Stimulated activated naive CD4-positive, alpha-beta T cell treated with Interleukin-2 at 50 U/mL for 16 hours (primary cell): ENCODE measurements at places on chromosomes 2 and 18.

- DNase-seq, result no peak
Observed at GRCh38 chr2:84959566-84960506, 11.1 kb upstream of the KCMF1 start.

GRCh38 chr2:240401308-240401707 lies 34.2 kb upstream of the GPC1 start:
- no peak for DNase-seq

GRCh38 chr2:42930025-42930581 lies 137.7 kb upstream of the HAAO start:
- DNase-seq, result no peak

DNA sequence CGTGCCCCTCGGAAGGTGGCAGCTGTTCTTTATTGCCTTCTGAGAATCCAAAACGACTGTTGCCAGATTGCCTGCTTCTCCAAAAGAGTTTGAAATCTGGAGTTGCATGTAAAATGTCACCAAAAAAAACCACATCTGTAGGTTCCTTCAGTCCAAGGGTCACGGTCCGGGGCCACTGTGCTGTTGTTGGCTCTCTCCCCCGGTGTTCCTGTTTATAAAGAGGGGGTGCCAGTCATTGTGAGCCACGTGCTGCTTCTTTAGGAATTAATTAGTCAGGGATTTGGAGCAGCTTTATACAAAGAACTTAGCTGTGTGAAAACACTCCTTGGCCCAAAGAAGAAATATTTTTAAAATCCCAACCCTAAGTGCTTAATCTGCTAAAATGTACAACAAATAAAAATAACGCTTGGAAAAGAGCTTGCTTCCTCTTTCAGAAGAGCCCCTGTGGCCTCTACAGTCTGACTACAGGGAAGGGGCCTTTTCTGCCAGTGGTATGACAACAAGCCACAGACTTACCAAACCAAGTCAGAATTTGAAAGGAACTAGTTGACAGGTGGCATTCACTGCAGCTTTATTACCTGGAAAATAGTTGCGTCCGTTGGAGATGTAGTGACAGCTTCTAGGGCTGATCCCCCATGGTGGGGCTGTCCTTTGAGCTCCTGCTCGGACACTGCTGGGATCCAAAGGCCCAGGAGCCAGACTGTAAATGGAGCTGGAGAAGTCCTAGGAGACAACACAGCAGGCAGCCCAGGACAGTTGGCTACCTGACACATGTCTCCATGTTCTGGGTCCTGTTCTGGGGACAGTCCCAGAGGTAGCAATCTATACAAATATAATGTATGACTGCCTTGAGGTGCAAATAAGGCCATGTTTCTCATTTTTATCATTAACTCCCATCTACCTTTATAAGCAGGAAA lies 84.5 kb upstream of the SLC1A4 start:
- no peak for DNase-seq

- no peak for DNase-seq
Observed at GRCh38 chr18:60596928-60597327, 224.4 kb upstream of the MC4R start.

GRCh38 chr2:177183860-177184259 lies 28.7 kb upstream of the HNRNPA3 start:
- DNase-seq, result no peak

- DNase-seq, result no peak
Observed at GRCh38 chr2:226256237-226256636, 543.4 kb downstream of the IRS1 start.

GRCh38 chr18:58766946-58767345 lies 95.7 kb downstream of the MALT1 start:
- DNase-seq, result no peak

DNA sequence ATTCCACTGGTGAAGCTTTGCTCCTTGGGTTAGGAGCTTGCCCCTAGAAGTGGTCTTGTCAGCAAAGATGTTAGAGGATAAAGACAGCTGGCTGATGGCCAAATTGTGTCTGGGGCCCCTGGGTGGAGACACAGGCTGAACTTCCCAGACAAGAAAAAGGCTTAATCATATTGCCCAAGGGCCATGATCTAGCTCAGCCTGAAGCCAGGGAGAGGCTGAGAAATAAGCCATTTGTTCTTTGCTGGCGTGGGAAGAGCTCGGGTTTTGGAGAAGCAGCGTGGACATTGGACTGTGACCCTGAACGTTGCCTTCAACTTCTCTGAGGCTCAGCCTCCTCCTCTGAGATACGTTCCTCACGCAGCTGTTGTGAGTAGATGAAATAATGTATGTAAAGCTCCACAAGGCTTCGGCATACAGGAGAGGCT lies 153.0 kb downstream of the ZFP36L2 start:
- DNase-seq, result no peak

DNA sequence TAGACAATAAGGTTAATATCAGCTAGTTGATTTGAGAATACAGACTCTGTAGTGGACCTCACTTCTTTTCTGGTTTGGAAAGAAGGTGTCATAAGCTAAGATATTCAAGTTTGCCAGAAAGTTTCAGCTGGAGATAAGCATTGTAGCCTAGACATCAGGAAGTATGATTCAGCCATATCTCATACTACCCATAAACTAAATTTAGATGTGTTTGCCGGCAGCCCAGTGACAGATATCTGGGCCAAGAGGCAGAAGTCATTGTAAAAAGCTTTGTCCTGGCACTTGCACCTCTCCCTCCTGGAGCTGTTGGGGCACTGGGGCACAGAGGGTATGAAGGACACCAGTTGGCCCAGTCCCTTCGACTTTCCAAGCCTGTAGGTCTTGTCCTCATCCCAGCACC lies 128.0 kb downstream of the EPHA4 start:
- no peak for DNase-seq

DNA sequence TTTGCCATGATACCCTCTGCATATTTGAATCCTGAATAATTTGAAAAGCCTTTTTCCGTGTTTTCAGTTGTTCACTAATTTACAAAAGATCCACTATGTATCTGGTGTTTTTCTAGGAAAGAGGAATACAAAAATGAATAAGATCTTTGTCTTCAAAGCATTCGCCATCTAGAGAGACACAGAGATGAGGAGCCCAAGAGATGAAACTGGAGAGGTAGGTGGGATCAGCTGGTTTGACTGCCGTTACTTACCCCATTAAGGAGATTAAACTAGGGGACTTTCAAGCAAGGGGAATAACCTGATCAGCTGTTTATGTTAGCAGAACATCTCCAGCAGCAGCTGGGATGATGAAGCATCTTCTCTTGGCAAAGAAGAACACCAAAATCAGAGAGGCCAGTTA lies 150.2 kb upstream of the SATB2 start:
- DNase-seq, result no peak

- no peak for DNase-seq
Observed at GRCh38 chr2:208103616-208104015, 20.7 kb downstream of the CRYGD start.

DNA sequence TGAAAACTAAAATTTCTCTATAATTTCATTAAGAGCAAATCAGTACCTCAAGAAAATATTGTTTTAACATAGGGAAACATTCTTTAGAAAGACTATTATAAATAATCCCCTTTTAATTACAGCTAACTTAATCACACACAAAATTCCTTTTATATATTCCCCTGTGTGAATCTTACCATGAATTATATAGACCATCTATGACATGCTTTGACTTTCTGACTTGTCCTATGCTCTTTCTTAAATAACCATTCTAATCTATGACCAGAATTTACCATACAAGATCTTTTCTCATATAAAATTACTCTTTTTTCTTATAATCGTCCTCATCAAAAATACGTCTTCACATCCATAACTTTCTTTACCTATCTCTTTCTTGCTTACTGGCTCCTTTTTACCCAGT lies 824.2 kb upstream of the FAM98A start:
- DNase-seq, result no peak

- no peak for DNase-seq
Observed at GRCh38 chr2:91477731-91478672, 2786.5 kb downstream of the RPIA start.

DNA sequence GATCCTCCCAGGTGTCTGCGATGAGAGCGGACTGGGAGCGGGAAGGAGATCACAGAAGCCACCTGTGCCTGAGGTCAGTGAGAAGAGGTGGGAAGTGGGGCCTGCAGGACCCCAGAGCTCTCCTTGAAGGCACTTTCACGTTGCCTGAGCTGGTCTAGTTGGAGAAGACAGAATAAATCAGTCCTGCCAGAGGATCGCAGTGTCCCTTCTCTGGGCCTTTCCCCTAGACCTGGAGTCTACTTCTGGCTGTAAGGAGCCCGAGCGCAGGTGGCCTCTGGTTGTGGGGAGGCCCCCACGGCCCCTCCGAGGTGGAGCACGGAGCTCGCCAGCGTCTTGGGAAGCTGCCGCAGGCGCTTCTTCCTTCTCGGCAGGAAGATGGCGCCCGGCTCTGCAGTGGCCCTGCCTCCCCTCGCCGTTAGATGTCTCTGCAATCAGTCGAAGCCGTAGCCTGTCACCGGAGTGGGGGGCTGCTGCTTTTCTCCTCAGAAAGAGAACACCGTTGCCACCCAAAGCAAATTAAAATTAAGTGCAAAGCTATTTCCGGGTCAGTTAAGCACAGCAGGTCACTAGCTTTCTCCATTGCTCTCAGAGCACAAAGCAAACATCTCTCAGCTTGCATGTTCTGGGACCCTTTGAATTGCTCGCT lies 212.0 kb upstream of the MYT1L start:
- DNase-seq, result no peak

DNA sequence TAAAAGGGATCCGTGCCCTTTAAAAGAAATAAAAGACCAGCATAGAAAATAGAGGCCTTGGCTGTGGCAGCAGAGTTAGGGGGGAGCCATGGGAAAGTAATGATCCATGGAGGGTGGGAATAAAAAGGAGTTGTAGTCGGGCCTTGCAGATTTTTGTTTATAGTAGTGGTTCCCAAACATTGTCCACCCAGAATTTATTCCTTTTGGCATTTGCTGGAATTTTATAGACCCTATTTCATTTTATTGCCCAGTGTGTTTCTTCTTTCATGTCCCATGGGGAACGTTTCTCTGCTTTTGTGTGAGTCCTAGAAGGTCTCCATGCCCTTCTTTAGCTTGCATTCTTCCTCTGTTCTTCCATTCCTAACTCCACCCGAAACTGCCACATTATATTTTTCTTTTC lies 222.2 kb downstream of the LTBP1 start:
- DNase-seq, result no peak

GRCh38 chr2:204585930-204586329 lies 40.7 kb downstream of the PARD3B start:
- DNase-seq, result no peak

DNA sequence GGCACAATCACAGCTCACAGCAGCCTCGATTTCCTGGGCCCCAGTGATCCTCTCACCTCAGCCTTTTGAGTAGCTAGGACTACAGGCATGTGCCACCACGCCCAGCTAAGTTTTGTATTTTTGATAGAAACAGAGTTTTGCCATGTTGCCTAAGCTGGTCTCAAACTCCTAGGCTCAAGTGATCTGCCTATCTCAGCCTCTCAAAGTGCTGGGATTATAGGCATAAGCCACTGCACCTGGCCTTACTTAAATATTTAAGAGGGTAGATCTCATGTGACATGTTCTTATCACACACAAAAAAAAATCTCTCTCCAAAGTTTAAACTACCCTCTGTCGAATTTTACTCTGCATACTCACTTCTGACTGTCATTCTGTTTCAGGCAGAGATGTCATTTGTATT lies 75.4 kb upstream of the CHRNA1 start:
- DNase-seq, result no peak

DNA sequence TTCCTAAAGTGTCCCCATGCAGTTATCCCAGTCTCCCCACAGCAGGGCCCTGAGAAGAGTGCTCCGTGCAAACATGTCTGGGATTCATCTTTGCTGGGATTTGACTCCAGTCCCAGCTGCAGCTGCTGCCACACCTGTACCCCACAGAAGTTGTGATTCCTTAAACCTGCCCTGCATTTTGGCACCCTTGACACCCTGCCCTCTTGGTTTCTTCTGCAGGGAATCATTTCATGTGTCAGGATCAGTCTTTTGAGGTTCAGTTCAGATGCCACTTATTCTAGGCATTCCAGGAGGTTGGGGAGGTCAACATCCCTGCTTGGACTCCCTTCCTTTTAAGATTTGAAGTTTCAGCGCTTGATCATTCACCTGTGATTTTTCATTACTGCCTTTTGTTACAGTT lies 108.3 kb downstream of the SPTBN1 start:
- no peak for DNase-seq

GRCh38 chr2:98857001-98857400 lies 79.0 kb downstream of the CRACDL start:
- no peak for DNase-seq

DNA sequence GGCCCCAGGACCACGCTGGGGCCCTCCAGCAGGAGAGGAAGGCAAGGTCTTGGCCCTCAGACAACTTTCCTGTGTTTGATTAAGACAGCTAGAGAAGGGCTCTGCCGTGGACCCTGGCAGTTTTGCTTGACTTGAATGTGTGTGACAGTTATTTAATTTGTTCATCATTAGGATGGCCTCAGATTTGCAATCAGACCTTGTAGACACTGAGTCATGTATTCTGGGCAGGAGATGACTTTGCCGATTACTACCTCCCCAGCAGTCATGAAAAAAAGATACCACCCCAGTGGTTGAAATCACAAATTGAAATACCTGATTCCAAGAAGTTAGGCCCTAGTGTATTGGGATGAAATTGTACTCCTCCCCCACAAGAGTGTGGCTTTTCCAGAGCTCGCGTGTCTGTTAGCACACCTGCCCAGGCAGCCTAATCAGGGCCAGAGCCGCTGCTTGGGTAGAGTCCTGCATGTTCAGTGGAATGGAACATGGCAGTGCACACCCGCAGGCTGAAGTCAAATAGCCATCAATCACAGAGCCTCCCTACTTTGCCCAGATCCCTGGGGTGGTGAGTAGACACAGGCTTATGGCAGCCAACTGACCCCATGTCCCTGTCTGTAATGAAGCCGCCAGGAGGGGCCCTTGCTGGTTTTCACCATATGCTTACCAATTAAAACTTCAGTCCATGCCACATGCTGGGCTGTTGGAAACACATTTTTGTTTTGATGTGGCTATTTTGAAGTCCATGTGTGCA lies 122.5 kb downstream of the TPGS2 start:
- no peak for DNase-seq

- DNase-seq, result no peak
Observed at GRCh38 chr2:150126839-150127238, 360.6 kb downstream of the RND3 start.

DNA sequence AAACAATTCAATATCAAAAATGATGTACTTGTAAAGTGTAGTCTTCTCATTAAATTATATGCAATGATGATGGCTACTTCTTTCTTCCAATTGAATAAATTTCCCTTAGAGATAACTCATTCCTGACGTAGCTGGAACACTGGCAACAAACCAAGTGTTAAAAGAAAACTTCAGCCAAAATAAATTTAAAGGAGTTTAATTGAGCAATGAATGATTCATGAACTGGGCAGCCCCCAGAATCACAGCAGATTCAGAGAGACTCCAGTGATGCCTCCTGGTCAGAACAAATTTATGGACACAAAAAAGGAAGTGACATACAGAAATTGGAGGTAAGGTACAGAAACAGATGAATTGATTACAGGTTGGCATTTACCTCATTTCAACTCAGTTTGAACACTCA lies 276.5 kb downstream of the DSC3 start:
- DNase-seq, result no peak

- DNase-seq, result no peak
Observed at GRCh38 chr18:69981948-69982347, 34.3 kb upstream of the CD226 start.
